H7 (cell line): ENCODE measurements at places on chromosomes 12 and 14.

DNA sequence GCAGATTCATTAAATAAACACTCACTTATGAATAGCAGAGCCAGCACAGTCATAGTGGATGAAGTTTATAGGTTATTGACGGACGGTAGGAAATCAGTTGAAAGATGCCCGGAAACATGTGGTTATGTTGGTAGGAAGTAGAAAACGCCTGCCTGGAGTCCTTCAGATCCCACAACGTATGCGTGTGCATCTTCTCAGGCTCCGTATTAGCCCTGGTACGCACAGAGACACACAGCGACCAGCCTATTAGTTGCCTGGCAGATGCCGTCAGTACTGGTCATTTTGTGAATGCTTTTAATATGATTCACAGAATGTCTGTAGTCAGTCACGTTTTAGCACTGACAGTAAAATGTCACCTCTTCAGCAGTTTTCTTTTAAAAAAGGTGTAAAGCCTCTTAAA lies 196.4 kb downstream of the RGS6 start:
- DNase-seq, result no peak

GRCh38 chr12:49253033-49253623 lies 11.8 kb upstream of the TUBA1C start:
- no peak for DNase-seq

- no peak for DNase-seq
Observed at GRCh38 chr14:72590577-72590976, 303.3 kb downstream of the DPF3 start.

DNA sequence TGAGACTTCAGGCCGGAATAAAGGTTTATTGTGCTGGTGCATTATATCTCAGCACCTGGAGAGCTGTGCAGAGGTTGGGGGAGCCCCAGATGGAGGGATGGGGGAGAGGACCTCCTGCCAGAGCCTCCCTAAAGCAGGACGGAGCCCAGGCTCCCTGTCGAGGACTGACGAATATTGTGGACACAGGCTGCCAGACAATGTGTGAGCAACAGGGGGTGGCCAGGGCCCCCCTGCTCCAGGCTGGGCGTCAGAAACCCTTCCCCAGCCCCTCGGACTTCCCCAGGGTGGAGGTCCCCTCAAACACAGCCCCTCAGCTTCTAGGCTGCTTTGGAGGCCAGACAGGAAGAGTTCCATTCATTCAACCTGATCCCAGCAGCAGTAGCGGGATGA lies 8.0 kb downstream of the TMEM119 start:
- peak; percentile 45 for DNase-seq

DNA sequence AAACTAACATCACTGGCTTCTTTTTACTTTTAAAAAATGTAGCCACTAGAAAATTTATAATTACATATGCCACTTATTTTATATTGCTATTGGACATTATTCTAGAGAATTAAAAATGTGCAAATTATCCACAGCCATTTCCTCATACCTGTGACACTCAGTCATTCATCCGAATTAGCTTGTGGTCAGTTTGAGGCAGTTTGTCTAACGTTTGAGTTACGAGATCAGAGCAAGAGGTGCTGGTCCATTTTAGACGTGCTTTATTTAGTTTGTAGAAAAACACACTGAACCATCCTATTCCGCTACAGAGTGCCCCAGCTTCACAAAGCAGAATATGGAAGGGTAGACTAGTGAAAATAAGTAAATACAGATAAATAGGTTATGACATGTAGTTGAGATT lies 513.0 kb downstream of the NRXN3 start:
- DNase-seq, result no peak

GRCh38 chr12:131045705-131046460 lies 92.2 kb downstream of the ADGRD1 start:
- DNase-seq, result peak; percentile 35

DNA sequence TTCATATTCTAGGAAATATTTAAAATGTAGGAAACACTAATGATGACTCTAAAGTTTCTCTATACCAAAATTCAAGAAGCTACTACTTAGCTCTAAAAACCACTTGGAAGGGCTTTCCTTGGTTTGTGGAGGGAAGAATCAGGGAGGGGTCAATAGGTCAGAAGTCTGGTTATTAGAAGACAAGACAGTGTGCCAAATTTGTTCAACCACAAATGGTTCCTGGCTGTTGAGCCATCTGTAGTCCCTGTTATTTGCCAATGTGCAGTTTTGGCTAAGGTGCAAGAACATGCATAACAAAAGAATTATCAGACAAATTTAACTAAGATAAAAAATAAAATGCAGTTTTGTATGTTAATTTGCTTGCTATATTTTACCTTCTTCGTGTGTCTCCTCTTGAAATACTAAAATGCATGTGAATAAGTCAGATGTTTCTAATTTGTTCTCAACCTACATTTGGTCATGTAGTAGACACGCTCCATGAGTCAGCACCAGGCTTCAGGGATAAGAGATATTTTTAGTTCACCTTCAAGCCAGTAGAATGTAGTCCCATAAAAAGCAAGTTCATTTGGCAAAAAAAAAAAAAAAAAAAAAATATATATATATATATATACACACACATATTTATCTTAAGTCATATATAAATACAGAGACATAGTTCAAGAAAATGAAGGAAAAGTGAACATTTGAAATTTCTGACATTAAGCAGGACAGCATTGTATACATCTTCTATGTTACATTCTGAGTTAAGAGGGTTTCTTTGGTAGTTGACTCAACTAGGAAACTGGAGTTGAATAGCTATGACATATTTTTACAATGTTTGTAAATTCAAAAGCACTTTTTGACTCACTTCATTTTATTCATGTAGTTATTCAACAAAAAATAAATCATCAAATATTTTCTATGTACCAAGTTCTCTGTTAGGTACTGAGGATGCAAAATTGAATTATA lies 123.3 kb downstream of the KCNC2 start:
- no peak for DNase-seq

DNA sequence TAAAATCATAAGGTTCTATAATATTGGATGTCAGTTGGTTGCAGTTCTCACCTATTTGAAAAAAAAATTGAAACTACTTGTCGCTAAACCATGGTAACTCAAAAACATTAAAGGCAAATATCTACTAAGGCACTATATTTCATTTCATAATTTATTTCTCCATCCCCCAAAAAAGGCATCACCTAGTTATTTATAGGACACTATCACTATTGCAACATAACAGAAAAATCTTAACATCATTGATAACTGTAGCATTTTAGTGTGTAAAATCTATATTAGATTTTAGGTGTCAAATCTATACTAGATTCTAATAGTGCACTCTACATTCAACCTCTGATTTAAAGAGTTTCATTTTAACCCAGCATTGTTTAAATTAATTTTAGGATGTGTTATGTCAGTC lies 1.7 kb downstream of the SPTSSA start:
- DNase-seq, result no peak

DNA sequence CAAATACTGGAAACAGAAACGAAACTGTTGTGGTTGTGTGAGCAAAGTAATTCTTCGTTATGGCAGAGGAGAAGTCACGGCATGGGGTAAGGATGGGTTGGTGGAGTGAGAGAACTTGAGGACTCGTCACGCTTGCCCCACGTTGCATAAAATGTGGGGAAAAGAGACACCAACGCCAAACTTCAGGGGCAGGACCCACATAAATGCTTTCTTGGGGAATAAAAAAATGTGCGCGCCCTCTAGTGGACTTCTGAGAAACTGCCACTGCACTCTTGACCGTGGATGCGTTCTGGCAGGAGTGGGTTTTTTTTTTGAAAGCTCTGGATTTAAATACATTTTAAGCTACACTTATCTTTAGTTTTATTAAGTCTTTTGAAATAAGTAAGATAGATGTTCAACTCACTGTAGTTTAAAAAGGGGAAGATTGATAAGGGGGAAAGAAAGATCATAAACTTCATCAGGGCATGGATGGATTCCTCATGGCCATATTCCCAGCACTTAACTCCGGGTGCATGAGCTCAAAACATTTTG lies 4.1 kb upstream of the IGF1 start:
- peak; percentile 29 for DNase-seq

GRCh38 chr12:84842406-84843013 lies 70.1 kb downstream of the SLC6A15 start:
- DNase-seq, result peak; percentile 2

DNA sequence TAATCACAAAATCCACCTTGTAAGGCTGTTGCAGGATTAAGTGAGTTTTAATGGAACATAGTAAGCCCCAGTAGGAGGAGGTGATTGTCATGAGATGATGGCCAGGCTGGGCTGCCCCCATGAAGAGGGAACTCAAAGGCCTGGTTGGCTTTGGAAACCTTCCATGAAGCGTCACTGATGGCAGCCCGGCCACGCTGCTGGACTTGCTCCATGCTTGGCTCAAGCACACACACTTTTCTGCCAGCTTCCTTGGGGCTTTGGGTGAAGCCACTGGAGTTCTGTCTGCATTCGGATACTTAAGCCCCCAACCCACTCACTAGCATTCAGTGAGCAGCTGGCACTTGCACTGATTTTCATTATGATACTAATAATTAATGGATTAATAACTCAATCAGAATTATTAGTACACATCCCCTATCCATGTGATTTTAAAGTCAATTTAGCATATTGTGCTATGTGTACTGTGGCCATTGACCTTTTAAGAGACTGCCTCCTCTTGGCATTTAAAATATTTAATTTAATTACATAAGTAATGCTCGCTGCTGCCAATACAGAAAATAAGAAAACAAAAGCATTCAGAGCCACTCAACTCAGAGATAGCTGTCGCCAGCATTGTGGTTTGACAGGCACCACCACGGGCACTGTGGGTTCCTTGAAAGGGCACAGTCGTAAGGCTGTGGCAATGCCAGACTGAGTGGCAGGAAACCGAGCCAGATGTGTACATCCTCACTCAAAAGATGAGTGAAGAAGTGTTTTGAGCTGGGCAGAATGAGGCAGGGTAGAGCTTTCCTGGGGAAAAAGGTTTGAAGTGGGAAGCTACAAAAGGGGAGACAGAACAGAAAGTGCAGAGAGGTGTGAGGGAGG lies 15.9 kb downstream of the KRT85 start:
- DNase-seq, result no peak

- no peak for DNase-seq
Observed at GRCh38 chr12:48854488-48854887, 2.5 kb upstream of the DDX23 start.

- DNase-seq, result no peak
Observed at GRCh38 chr12:20628226-20628787, 66.8 kb upstream of the SLCO1C1 start.

- DNase-seq, result peak; percentile 49
Observed at GRCh38 chr14:92040431-92041051, 682 bp upstream of the TRIP11 start.

- no peak for DNase-seq
Observed at GRCh38 chr14:82661258-82661657, 1127.6 kb upstream of the SEL1L start.

DNA sequence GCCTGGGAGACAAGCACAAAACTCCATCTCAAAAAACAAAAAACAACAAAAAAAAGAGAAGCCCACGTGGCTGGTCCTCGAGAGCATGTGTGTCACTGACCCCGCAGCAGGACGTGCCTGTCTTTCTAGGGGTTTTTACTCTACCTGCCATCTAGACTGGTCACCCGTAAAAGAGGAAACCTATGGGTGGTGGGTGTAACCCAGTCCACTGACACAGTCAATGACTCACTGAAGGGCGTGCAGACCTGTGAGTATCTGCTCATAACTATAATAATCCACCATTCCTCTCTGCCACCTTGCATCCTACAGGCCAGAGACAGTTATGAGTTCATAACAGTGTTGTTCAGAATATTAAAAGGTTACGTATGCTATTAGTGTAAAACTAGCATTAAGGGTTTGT lies 4.6 kb downstream of the GOLGA3 start:
- no peak for DNase-seq

DNA sequence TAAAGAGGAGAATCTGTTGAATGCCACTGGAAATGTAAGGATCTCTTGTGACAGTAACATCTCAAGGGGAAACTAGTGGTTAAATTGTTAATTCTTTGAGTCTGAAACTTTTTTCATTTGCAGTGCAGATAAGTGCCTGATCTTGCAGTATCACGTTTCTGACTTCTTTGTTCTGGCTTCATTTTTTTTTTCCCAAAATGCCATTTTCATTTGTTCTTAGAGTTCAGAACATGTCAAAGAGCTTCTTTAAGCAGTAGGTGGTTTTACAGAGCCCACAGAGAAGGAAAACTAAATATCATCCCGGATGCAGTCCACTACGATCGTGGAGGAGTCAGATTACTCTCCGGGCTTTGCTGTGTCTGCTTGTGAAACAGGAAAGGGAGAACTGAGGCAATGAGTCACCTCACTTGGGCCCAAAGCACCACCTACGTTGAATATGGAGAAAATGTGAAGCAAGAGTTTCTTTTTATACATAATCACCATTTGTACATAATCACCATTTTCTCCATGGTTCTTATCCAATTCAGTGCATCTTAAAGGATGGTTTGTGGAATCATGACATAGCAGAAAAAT lies 43.9 kb downstream of the HMGA2 start:
- no peak for DNase-seq

- no peak for DNase-seq
Observed at GRCh38 chr12:62928632-62929031, 6.3 kb downstream of the PPM1H start.

DNA sequence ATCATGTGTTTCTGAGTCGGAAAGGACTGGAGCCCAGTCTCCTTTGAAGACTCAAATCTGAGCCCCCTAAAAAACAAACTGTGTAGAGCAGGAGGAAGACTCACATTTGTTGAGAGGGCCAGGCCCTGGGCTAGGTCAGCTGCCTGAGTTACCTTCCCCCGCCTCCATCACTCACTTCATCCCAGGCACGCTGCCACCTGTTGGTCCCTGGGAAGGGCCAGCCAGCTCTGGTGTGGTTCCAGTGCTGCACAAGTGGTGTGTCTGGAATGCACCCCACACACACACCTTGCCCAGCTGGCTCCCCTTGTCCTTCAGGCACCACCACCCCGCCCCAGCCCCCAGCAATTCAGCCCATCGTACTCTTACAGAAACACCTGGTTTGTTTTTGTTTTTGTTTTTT lies 9.0 kb downstream of the MVK start:
- DNase-seq, result peak; percentile 77

- peak; percentile 95 for DNase-seq
Observed at GRCh38 chr14:102046337-102047278, 40.2 kb downstream of the HSP90AA1 start.

GRCh38 chr12:53423597-53423996 lies at the start of gene AMHR2:
AMHR2 (plus strand) TSS chr12:53423855; CDS start chr12:53423935, 80 bp downstream.
- DNase-seq, result peak; percentile 54

GRCh38 chr14:91352053-91352452 lies 65.6 kb downstream of the CCDC88C start:
- peak; percentile 63 for DNase-seq

DNA sequence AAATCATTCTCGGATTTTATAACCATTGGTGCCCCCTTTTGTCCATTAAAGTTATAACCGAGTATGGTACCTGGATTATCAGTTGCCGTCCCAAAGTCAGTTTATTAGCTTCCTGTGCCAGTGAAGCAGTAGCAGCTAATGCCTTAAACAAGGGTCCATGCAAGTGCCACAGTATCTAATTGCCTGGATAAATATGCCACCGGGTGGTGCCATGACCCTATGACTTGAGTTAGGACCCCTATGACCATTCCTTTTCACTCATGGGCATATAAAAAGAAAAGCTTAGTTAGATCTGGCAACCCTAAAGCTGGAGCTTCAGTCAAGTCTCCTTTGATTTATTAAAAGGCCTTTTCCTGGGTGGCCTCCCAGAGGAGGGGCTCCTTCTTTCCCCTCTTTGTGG lies 1314.6 kb downstream of the TMEM121 start:
- DNase-seq, result no peak
